Osteocyte (in vitro differentiated cells): ENCODE measurements at places on chromosomes 13 and 19. TPM values are rescaled to one million over a fixed set of nuclear protein-coding genes. Genes with fewer than 3 reads are reported as not detected.

- no peaks in the 10 kb centered on the region for H3K36me3 ChIP-seq
- H3K27ac ChIP-seq: no peak overlapping the region
- H3K27me3 ChIP-seq: no peaks in the 10 kb centered on the region
- H3K4me1 ChIP-seq: peaks cover 3% of the 10 kb centered on the region
- peak; percentile 64 for DNase-seq
These were observed 15.7 kb downstream of the FAM124A start for GRCh38 chr13:51237887-51238286.

- no peak for DNase-seq
- peak within 1 kb of the TSS; percentile 91 for H3K4me3 ChIP-seq
- H3K36me3 ChIP-seq: peaks cover 6% of the 10 kb centered on the region
- H3K27ac ChIP-seq: peak within 1 kb of the TSS; percentile 100
These were observed at the start of gene ARHGEF7 for GRCh38 chr13:111115061-111115964. TSS of gene ARHGEF7 (plus strand) at chr13:111115310. CDS start at chr13:111115527, 217 bp downstream.

GRCh38 chr19:9972103-9972502 is 35.8 kb upstream of the OLFM2 start:
- H3K27ac ChIP-seq: no peak overlapping the region
- DNase-seq: no peak
- no peaks in the 10 kb centered on the region for H3K4me1 ChIP-seq
- H3K4me3 ChIP-seq: no peak overlapping the region
- peaks cover 32% of the 10 kb centered on the region for H3K36me3 ChIP-seq
- H3K27me3 ChIP-seq: no peaks in the 10 kb centered on the region

GRCh38 chr19:8081569-8082550 is 29.3 kb downstream of the CCL25 start:
- H3K4me3 ChIP-seq: no peak overlapping the region
- no peak for DNase-seq
- H3K4me1 ChIP-seq: peaks cover 4% of the 10 kb centered on the region
- H3K36me3 ChIP-seq: no peaks in the 10 kb centered on the region
- H3K27ac ChIP-seq: no peak overlapping the region

DNA sequence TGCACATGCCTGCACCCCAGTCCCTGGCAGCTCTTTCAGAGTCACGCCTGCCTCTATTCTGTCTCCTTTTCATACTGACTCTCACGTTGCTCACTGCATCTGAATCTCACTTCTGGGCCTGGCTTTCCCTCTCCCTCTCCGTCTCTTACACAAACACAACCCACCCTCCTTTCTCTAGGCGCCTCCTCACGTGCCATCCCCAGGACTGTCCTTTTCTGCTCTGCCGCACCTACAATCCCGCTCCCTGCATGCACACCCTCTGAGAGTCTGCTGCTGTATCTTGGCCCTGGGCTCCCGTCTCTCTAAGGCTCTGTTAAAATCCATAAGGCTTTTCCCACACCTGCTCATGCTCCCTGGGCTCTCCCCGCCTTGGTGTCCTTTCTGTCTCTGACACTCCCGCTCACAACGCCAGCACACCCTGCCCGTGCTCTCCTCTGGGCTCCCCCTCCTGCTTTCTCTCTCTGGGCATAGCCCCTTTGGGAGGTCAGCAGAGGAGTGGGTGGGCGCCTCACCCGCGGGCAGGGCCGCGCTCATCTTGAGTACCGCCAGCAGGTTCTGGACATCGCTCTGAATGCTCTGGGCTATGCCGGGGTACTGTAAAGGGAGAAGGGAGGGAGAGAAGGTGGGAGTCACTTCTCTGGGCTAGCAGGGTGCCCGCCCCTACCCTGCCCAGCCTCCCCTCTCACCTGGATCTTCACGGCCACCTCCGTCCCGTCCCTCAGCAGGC is 12.7 kb upstream of the NUMBL start:
- H3K27me3 ChIP-seq: no peaks in the 10 kb centered on the region
- H3K4me1 ChIP-seq: no peaks in the 10 kb centered on the region
- peaks cover 26% of the 10 kb centered on the region for H3K36me3 ChIP-seq
- no peak overlapping the region for H3K27ac ChIP-seq
- DNase-seq: no peak

- H3K4me1 ChIP-seq: peaks cover 4% of the 10 kb centered on the region
- peaks cover 61% of the 10 kb centered on the region for H3K36me3 ChIP-seq
- no peaks in the 10 kb centered on the region for H3K27me3 ChIP-seq
- DNase-seq: no peak
These were observed 25.8 kb upstream of the SLC7A9 start for GRCh38 chr19:32895384-32895783.

DNA sequence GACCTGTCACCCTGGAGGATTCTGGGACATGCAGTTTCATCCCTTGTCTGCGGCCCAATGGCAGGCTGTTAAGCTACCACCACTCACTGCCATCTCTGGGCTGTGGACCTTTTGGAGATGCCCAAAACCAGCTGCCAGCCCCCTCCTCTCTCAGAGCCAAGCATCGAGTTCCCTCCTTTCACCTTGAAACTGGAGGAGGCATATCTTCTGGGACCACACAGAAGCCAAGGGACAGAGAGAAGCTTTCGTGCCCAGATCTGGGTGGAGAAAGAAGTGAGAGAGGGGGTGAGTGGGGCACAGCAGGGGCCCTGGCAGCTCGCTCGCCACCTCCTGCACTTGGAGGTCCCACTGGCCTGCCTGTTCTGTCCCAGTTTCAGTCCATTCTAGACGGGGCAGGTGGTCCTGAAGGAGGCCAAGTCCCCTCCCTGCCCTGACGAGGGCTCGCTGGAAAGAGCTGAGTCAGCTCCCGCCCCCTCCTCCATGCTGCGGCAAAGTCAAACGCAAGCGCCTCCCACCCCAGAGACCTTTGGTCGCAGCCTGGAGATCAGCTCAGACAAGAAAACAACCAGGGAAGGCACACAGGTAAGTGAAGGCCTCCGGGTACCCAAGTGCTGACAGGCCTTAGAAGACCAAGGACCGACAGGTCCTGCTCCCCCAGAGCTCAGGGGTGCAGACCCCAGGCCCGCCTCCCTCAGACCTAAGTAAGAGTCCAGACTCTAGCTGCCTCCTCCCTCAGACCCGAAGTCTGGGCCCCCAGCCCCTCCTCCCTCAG is 3.8 kb downstream of the BCAT2 start:
- peak overlapping the region; percentile 60 for H3K27ac ChIP-seq
- peaks cover 29% of the 10 kb centered on the region for H3K4me1 ChIP-seq
- H3K36me3 ChIP-seq: no peaks in the 10 kb centered on the region
- H3K27me3 ChIP-seq: no peaks in the 10 kb centered on the region

- peak within 1 kb of the TSS; percentile 22 for H3K4me3 ChIP-seq
- DNase-seq: no peak
- no peak within 1 kb of the TSS for H3K27ac ChIP-seq
- no peaks in the 10 kb centered on the region for H3K36me3 ChIP-seq
- H3K4me1 ChIP-seq: no peaks in the 10 kb centered on the region
These were observed at the start of gene ZNF528 for GRCh38 chr19:52397310-52398080. TSS of gene ZNF528 (plus strand) at chr19:52397849. CDS start at chr19:52402014, 4,165 bp downstream.

DNA sequence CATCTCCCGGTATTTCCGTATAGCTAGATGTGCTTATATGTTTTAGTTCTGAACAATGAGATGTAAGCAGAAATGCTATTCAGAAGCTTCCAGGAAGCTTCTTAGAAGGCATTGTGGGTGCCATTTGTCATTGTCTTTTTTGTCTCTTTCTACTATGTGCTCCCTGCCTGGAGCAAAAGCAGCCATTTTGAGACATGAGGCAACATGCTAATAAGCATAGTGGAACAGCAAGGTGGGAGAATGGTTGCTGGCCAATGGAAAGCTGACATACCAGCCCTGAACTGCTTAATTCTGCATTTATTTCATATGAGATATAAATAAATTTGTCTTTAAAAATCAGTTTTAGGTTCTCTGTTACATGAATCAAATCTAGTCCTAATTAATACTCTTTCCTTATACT is 299.7 kb downstream of the LMO7 start:
- DNase-seq: no peak
- no peak overlapping the region for H3K4me3 ChIP-seq
- H3K27me3 ChIP-seq: peaks cover 22% of the 10 kb centered on the region
- no peaks in the 10 kb centered on the region for H3K36me3 ChIP-seq

GRCh38 chr13:96314974-96315373 is 225.1 kb downstream of the HS6ST3 start:
- no peak for DNase-seq
- H3K27me3 ChIP-seq: peaks cover 2% of the 10 kb centered on the region
- no peaks in the 10 kb centered on the region for H3K4me1 ChIP-seq
- H3K4me3 ChIP-seq: no peak overlapping the region
- H3K36me3 ChIP-seq: no peaks in the 10 kb centered on the region

GRCh38 chr13:24985896-24986295 is 110.0 kb upstream of the PABPC3 start:
- peaks cover 27% of the 10 kb centered on the region for H3K27me3 ChIP-seq
- H3K36me3 ChIP-seq: no peaks in the 10 kb centered on the region
- H3K4me1 ChIP-seq: peaks cover 2% of the 10 kb centered on the region
- no peak for DNase-seq

DNA sequence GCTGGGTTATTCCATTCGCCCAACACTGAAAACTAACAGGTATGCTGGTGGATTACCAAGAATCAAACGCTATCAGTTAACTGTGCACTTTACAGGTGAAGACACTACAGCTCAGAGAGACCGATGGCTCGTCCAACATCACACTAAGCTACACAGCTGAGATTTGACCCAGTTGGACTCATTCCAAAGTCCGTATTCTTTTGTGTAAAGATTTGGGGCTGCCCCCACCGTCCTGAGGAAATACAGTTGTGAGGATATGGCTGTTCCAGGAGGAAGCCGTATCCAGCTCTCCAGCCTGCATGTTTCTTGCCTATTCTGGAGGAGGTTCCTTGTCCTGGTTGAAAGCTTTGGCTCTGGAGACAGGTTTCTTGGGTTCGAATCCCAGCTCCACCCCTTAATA is 4.2 kb downstream of the ZSCAN5A start:
- H3K4me3 ChIP-seq: no peak overlapping the region
- peaks cover 10% of the 10 kb centered on the region for H3K36me3 ChIP-seq
- H3K4me1 ChIP-seq: peaks cover 11% of the 10 kb centered on the region
- H3K27ac ChIP-seq: no peak overlapping the region
- no peaks in the 10 kb centered on the region for H3K27me3 ChIP-seq

- H3K4me3 ChIP-seq: no peak overlapping the region
- DNase-seq: no peak
- H3K36me3 ChIP-seq: peaks cover 74% of the 10 kb centered on the region
These were observed 35.8 kb downstream of the ZNF420 start for GRCh38 chr19:37114001-37114400.

- H3K4me1 ChIP-seq: peaks cover 12% of the 10 kb centered on the region
- DNase-seq: no peak
- no peak overlapping the region for H3K27ac ChIP-seq
- no peaks in the 10 kb centered on the region for H3K27me3 ChIP-seq
These were observed 89.1 kb downstream of the WASF3 start for GRCh38 chr13:26646603-26647002.

DNA sequence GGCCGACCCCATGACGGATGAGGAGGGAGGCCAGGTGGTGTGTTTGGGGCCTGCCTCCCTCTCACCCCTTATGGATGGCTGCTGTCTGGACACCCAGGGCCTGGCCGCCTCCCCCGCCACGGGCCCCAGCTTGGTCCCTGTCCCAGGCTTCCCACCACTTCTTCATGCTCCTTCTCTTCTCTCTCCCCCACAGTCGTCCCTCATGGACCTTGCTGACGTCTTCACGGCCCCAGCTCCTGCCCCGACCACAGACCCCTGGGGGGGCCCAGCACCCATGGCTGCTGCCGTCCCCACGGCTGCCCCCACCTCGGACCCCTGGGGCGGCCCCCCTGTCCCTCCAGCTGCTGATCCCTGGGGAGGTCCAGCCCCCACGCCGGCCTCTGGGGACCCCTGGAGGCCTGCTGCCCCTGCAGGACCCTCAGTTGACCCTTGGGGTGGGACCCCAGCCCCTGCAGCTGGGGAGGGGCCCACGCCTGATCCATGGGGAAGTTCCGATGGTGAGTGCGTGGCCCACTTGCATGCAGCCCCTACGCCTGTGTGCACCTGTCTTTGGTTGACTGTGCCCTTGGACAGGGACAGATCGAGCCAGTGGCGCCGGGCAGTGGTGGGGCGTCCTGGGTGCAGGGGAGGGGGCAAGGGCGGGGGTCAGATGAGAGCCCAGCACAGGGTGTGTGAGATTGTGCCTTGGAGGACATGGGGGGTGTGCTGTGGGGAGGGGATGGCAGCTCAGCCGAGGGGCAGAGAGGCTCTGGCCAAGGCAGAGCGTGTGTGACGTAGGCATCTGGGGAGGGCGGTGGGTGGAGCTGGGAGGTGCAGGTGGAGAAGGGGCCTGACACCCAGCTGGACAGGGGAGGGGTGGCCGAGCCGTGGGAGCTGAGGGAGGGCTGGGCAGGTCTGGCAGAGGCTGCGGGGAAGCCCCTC is 16.8 kb downstream of the EPN1 start:
- H3K4me1 ChIP-seq: peaks cover 2% of the 10 kb centered on the region
- H3K27me3 ChIP-seq: no peaks in the 10 kb centered on the region
- DNase-seq: no peak
- H3K36me3 ChIP-seq: peaks cover 15% of the 10 kb centered on the region

DNA sequence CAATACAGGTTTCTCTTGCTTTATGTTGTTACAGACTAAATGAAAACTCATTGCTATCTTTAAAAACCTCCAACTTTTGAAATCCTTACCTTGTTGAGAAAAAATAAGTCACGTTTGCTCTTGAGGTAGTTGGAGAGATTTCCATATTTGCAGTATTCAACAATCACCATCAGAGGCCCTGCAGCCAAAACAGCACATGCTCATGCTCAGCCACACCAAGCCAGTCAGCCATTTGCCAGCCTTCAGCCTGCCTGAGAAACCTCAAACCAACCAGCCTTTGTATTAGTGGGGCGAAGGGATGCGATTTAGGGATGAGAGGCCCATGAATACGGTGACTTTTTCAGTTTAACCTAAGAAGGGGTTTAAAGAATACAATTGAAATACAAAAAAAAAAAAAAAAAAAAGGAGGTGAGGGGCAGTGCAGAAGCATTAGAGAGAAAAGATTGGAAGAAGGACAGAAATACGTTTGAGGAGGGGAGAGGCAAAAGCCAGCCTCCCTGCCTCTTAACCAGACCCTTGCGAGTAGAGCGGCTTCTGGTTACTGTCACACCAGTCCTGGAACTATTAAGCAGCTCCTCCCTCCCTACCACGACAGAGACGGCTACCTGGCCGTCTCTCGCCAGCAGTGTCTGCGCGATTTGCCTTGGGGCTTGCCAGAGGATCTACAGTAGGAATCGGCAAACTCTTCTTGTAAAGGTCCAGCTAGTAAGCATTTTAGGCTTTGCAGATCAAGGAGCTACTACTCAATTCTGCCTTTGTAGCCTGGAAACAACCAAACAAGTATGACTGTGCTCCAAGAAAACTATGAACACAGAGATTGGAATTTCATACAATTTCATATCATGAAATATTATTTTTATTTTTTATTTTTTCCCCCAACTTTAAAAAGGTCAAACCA is 167.3 kb downstream of the FLT1 start:
- DNase-seq: no peak
- no peaks in the 10 kb centered on the region for H3K27me3 ChIP-seq
- no peaks in the 10 kb centered on the region for H3K36me3 ChIP-seq

GRCh38 chr19:34171539-34171876 is 796 bp upstream of the LSM14A start:
- peak overlapping the region; percentile 87 for H3K4me3 ChIP-seq
- peaks cover 6% of the 10 kb centered on the region for H3K27me3 ChIP-seq

Gene CILP2
- total RNA-seq: 0.63 and 1.1 TPM in 2 replicates

Gene MCEMP1
- not detected in 2 replicates for total RNA-seq

Gene HSD17B14
- 23.9 and 29.1 TPM in 2 replicates for total RNA-seq

Gene VAV1
- total RNA-seq: not detected in 2 replicates

Gene PBX4
- total RNA-seq: 0.46 and 0.52 TPM in 2 replicates

Gene SIGLEC5
- not detected in 2 replicates for total RNA-seq

Gene C19orf67
- 0.54 TPM in 1 of 2 replicates, not detected in the other for total RNA-seq

Gene ZNF486
- total RNA-seq: 7.2 and 7.5 TPM in 2 replicates

Gene NKPD1
- 0.18 and 0.35 TPM in 2 replicates for total RNA-seq

Gene CYP4F2
- total RNA-seq: not detected in 2 replicates

Gene SIGLECL1
- not detected in 2 replicates for total RNA-seq

Gene CASP14
- total RNA-seq: not detected in 2 replicates

Gene MFSD12
- 85.5 and 91.7 TPM in 2 replicates for total RNA-seq

Gene ZNF865
- total RNA-seq: 16.9 and 19.2 TPM in 2 replicates
